ENCODE measurements at places on chromosomes 3 and 15.

DNA sequence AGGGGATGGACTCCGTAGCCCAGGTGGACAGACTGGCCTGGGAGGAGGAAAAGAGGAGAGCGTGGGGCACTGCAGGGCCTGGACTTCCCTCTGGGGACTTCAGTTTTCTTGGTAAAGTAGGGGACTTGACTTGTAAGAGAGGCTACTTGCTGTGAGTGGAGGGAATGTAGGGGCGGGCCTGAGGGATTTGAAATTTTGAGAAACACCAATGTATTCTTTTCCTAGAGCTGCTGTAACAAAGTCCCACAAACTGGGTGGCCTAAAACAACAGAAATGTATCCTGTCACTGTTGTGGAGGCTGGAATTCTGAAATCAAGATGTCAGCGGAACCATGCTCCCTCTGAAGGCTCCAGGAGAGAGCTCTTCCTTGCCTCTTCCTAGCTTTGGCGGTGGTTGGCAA lies 5.8 kb upstream of the HEG1 start:
- DNase-seq: no peak

GRCh38 chr3:123802007-123802625 lies 82.0 kb downstream of the MYLK start:
- DNase-seq: no peak

GRCh38 chr3:24135280-24135679 lies 190.2 kb downstream of the NR1D2 start:
- no peak for DNase-seq

DNA sequence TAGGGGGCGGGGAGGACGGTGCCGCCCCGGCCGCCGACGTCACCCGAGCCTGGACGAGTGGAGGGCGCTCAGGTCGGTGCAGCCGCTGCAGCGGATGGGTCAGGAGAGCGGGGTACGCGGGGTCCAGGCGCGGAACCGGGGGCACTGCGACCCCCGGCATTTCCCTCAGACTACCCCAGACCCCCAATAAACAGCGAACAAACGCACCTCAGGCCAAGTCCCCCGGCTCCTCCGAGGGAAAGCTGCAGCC lies 78.9 kb downstream of the IQSEC1 start:
- DNase-seq: no peak

DNA sequence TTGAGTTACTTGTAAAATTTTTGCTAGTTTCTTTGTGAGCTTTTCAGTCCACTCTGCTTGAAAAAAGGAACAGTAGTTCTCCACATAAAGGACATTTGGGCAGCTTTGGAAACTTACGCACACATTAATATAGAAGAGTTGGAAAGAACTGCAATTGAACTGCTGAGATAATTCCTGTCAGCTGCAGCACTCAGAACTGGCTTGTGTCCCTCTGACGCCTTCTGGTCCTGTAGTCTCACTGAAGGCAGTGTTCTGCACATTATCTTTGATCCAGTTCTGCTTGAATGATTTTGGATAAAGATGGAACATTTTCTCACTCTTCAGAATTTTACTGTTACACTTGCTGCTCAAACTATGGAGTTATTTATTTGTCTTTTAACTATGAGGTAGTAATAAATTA lies 901.9 kb downstream of the OTOL1 start:
- no peak for DNase-seq

- DNase-seq: no peak
Observed at GRCh38 chr15:28107904-28108275, 8.8 kb upstream of the OCA2 start.

DNA sequence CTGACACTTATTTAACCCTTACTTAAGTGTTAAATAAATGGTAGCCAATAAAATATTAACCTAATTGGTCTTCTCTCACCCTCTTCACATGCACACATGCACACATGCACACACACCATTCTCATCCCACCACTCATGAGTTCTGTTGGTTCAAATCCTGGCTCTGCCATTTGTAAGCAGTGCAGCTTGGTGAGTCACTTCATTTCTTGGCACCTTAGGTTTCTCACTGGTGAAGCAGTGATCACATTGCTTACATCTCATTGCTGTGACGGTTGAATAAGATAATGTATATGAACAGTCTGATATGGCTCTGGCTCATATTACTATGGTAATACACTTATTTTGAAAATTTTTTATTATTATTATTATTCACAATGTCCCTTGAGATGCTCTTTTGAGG lies 33.8 kb downstream of the RIOX2 start:
- no peak for DNase-seq

- DNase-seq: no peak
Observed at GRCh38 chr3:144586382-144586781, 614.8 kb downstream of the DIPK2A start.

GRCh38 chr3:46135475-46135874 lies 72.6 kb downstream of the CCR1 start:
- DNase-seq: no peak

GRCh38 chr3:4475804-4476203 lies 8.7 kb upstream of the SUMF1 start:
- no peak for DNase-seq

- DNase-seq: no peak
Observed at GRCh38 chr3:102258666-102259227, 176.1 kb upstream of the ZPLD1 start.

- DNase-seq: no peak
Observed at GRCh38 chr3:45676325-45677032, 12.7 kb upstream of the SACM1L start.

DNA sequence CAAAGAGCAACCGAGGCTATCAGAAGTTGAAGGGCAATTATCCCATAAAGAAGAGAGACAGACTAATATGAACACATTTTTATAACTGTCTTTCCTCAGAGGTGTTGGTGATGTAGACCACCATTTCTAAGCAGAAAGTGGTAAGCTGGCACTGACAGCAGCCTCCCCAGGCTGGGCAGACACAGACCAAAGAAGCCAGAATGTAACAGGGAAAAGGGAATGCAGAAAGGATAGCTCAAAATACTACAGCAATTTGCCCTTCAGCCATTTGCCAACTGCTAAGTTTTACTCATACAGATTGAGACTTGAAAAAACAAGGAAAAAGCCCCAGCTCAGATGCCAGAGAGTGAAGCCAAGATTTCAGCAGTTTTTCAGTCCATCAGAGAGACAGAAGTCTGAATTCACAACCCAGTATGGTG lies 73.5 kb upstream of the ABI3BP start:
- DNase-seq: no peak

GRCh38 chr15:67037694-67038093 lies 27.7 kb upstream of the SMAD3 start:
- DNase-seq: no peak

DNA sequence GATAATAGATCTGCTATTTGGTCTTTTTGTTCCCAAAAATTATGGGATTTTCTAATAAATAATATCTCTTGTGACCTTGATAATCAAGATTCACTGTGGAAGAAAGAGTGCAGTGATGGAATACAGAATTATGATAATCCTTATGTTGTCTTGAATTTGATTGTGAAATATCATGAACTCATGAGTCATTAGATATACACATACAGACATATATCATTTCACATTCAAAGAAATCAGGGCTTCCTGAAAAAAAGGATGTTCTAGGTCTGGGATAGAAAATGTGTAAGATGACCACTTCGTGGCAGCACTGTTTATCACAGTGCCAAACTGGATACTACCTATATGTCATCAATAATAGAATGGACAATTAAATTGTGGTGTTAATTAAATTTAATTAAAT lies 97.7 kb downstream of the DPH6 start:
- no peak for DNase-seq

GRCh38 chr3:16437640-16438039 lies 75.9 kb downstream of the RFTN1 start:
- no peak for DNase-seq

GRCh38 chr15:88341006-88341405 lies 84.5 kb upstream of the NTRK3 start:
- no peak for DNase-seq

- no peak for DNase-seq
Observed at GRCh38 chr15:31034152-31034551, 42.7 kb upstream of the MTMR10 start.

GRCh38 chr3:186605561-186606545 lies 7.0 kb upstream of the AHSG start:
- DNase-seq: no peak

DNA sequence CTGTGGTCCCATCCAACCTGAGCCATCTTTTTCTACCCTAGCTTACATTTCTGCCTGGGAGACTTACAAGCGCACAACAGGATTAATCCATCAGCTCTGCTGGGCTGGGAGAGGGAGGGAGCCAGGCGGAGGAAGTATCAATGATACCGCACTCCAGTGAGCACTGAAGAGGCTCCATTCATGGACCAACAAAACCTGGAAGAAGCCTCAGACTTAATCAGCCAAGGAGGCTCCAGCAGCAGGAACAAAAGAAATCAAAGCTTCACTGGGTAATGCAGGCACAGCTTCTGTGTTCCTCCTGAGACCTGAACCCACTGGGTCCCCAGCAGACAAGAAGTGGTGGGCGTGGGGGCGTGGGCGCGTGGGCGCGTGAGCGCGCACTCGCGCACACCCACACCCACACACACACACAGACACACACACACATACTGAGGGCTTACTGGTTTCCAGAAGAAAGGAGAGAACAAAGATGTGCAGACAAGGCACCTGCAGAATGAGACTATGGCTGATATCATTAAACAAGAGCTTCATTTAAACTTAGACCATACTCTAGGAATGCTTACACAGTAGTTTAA lies 87.0 kb upstream of the BOC start:
- no peak for DNase-seq

DNA sequence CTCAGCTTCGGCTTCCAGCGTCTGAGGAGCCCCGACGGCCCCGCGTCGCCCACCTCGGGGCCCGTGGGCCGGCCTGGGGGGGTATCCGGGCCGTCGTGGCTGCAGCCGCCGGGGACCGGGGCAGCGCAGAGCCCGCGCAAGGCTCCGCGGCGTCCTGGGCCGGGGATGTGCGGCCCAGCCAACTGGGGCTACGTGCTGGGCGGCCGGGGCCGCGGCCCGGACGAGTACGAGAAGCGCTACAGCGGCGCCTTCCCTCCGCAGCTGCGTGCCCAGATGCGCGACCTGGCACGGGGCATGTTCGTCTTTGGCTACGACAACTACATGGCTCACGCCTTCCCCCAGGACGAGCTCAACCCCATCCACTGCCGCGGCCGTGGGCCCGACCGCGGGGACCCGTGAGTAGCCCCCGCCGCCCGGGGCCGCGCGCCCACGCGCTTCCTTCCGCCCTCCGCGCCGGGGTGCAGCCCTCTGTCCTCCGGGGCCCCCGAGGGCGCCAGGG lies 462 bp downstream of the EDEM1 start:
- no peak for DNase-seq

- no peak for DNase-seq
Observed at GRCh38 chr3:65928110-65928509, 110.6 kb downstream of the MAGI1 start.

- DNase-seq: no peak
Observed at GRCh38 chr3:187720337-187720670, 17.9 kb upstream of the RTP2 start.

DNA sequence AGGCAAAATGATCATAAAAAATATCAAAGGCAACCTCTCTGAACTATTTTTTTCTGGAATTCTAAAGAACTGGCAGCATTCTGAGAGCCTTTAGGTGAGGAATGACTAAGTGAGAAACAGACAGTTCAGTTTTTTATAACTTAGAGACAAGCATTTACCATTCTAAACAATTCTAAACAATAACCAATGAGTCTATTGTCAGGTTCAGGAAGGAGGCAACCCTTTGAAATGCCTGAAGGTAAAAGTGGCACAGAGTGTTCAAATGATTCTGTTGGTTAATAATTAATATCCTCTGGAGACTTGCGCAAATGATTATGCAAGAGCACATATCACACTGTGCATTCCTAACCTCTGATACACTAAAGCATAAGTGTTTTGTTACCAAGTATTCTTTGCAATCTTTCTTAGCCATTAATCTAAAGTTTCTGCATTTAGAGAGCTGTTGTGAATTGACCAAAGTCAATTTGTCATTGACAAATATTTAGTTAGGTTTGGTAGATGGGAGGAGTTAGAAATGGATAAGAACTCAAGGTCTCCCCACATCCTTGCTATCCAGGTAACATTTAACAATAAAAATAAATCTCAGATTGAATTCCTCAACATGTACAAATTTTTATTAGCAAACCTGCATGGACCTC lies 9.2 kb upstream of the TGFBR2 start:
- DNase-seq: no peak

DNA sequence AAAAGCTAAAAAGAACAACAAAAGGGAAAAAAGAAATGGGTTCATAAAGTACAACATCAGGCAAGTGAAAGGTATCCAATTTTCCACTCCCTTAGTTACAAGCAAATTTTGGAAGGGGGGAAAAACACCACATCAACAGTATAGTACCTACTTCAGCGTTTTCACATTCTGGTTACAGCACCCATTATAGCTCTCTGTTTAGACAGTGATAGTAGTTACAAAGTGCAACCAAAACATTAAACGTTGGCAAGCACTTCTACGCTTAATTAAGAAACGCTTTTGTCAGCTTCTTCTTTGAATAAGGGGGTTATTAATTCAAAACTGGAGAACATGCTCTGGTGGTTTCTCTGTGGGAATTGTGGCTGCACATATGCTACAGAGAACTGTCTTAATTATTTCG lies 180.2 kb downstream of the VPS13C start:
- no peak for DNase-seq

DNA sequence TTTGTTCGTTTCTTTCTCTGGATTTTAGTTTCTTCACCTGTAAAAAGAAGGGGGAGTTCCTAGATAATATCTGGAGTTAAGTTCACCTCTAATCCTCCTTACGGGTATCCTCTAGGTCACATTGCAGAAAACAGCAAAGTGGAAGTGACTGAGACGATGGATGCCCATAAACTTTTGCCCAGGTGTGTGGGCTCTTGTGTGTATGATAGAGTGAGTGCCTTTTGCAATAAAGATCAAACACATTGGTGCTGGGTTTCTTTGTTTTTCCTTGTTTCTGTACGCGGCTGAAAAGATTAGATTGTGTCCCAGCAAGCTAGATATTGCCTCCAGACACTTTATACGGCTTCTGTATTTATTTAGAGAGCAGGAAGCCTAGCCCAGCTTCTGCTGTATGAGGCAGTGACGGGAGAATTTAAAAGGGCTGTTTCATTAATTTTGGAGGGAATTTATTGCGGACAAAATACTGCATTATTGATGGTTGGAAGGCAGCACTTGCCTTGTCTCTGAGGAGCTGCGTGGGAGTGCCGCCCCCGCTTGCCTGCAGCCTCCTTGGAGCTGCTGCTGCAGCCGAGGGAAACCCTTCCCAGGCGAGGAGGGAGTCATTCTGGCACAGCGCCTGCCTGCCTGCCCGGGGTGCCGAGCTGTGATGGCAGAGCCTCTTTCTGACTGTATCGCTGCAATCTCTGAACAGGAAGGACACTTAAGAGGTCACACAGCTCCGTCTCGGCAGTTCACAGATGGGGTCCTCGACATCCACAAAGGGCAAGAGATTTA lies 38.5 kb downstream of the PYDC2 start:
- no peak for DNase-seq
